ENCODE measurements at places on chromosomes 16 and 17. TPM values are rescaled to one million over a fixed set of nuclear protein-coding genes. Genes with fewer than 3 reads are reported as not detected.

DNA sequence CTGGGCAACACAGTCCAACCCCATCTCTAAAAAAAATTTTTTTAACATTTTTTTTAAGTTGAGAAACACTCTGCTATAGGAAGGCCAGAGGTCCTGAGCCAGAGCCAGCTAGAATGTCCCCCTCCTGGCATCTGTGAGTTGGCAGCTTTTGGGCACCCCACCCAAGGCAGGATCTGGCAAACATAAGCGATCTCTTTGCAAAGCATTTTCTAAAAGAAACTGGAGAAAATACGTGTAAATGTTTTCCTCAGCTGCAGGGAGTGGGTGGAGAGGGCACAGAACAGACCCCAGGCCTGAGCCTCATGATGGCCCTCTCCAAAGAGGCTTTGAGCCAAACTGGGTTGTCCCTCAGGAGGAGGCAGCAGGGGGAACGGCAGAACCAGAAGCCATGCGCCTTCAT, 11.7 kb downstream of the CAVIN1 start:
- no peak for DNase-seq

GRCh38 chr17:30832438-30833124, 815 bp downstream of the ATAD5 start:
- DNase-seq = no peak

GRCh38 chr17:31593806-31594205, 202.3 kb downstream of the RAB11FIP4 start:
- peak; percentile 55 for DNase-seq

DNA sequence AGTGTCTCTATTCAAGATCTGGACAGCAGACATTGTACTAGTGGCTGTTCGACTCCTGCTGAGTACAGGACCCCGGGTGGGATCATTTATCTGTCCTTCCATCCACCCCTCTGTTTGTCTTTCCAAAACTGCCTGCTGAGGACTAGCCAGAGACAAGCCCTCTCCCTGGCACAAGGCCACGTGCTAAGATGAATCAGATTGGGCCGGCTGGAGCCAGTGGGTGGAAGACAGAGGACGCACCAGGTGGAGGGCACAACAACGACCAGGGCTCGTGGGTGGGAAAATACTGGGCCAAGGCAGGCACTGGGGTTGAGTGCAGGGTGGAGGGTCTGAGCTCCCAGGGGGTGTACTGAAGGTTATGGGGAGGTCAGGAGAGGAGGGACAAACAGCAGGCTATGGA, 1.4 kb upstream of the CA7 start:
- DNase-seq = no peak

- no peak for DNase-seq
These were observed 5.4 kb downstream of the BANP start for GRCh38 chr16:87956365-87957231.

Gene EME1
- 5.8 TPM for polyA plus RNA-seq

Gene KCNJ2
- 5.4 TPM for polyA plus RNA-seq

Gene CCL17
- not detected for polyA plus RNA-seq
